ENCODE measurements at places on chromosomes 7 and 10. TPM values are rescaled to one million over a fixed set of nuclear protein-coding genes. Genes with fewer than 3 reads are reported as not detected.
A peak's percentile ranks its signal among the peaks of the same experiment; 100 is the strongest.

Gene WNT2
- 0.33 TPM for total RNA-seq

Gene RAPGEF5
- total RNA-seq, result 9.7 TPM

Gene BUB3
- total RNA-seq, result 93.2 TPM

Gene HGF
- total RNA-seq, result not detected

Gene INA
- total RNA-seq, result 6.2 TPM

Gene MAGI2
- 13.4 TPM for total RNA-seq

Gene BLVRA
- total RNA-seq, result 22.4 TPM

Gene CXCL12
- 4.2 TPM for total RNA-seq

Gene C10orf143
- 3.6 TPM for total RNA-seq

Gene SFRP5
- 81.0 TPM for total RNA-seq

Gene MACC1
- 16.1 TPM for total RNA-seq

GRCh38 chr10:98953251-98953650 is 282.4 kb downstream of the HPSE2 start:
- no peak for DNase-seq
- H3K27ac ChIP-seq, result no peak overlapping the region
- H3K36me3 ChIP-seq, result no peaks in the 10 kb centered on the region
- no peak overlapping the region for H3K4me3 ChIP-seq
- no peaks in the 10 kb centered on the region for H3K27me3 ChIP-seq

DNA sequence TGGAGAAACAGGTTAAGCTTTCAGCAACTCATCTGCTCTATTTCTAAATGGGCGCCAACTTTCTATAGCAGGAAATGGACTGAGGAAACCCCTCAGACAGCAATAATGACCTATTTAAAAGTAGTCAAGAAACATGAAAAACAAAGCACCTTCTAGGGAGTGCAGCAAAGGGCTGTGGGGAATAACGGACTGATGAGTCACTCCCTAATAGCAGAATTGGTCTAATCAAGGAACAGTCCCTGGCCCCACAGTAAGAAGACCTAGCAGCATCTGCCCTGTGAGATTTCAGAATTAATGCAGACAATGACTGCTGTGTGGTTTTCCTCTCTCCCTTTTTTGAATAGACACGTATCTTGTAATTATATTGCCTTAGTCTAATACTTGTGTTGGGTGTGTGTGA is 602.9 kb downstream of the IPMK start:
- H3K27ac ChIP-seq, result no peak overlapping the region
- no peaks in the 10 kb centered on the region for H3K36me3 ChIP-seq
- no peaks in the 10 kb centered on the region for H3K4me1 ChIP-seq
- H3K27me3 ChIP-seq, result no peaks in the 10 kb centered on the region
- no peak overlapping the region for H3K4me3 ChIP-seq

DNA sequence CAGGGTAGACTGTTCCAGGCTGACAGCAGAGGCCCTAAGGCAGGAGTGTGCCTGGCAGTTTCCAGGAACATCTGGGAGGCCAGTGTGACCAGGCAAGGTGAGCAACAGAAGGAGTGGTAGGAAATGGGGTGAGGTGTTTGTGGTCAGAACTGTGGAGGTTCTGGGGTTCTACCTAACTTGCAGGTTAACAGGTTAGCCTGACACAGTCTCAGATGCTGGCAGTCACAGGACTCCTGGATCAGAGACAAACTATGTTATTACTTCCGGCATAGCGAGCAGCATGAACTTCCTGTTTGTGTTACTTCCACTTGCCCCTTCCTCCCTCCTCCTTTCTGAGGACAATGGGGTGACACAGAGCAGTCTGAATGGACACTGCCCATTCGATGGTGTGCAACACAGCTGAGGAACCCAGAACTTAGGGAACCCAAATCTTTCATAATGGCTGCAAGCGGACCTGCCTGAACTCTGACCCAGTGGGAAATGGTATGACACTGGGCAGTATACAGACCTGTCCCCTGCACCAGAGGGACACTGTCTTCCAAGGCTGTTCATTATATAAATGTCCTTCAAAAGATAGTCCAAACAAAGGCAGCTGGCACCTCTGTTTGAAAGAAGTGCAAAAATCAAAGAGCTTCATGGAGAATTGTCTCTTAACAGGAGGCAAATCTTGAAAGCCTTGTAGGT is 3.9 kb upstream of the SAR1A start:
- no peak overlapping the region for H3K4me3 ChIP-seq
- H3K36me3 ChIP-seq, result no peaks in the 10 kb centered on the region
- peak overlapping the region; percentile 45 for H3K27ac ChIP-seq
- no peaks in the 10 kb centered on the region for H3K27me3 ChIP-seq
- peaks cover 4% of the 10 kb centered on the region for H3K4me1 ChIP-seq

GRCh38 chr10:132946311-132946710 is 3.9 kb upstream of the CFAP46 start:
- no peaks in the 10 kb centered on the region for H3K36me3 ChIP-seq
- peaks cover 13% of the 10 kb centered on the region for H3K4me1 ChIP-seq
- no peak overlapping the region for H3K27ac ChIP-seq
- DNase-seq, result no peak
- H3K27me3 ChIP-seq, result peaks cover 46% of the 10 kb centered on the region

- no peaks in the 10 kb centered on the region for H3K27me3 ChIP-seq
- DNase-seq, result no peak
- H3K4me3 ChIP-seq, result no peak overlapping the region
Observed at GRCh38 chr7:158759245-158759614, 54.6 kb upstream of the NCAPG2 start.

DNA sequence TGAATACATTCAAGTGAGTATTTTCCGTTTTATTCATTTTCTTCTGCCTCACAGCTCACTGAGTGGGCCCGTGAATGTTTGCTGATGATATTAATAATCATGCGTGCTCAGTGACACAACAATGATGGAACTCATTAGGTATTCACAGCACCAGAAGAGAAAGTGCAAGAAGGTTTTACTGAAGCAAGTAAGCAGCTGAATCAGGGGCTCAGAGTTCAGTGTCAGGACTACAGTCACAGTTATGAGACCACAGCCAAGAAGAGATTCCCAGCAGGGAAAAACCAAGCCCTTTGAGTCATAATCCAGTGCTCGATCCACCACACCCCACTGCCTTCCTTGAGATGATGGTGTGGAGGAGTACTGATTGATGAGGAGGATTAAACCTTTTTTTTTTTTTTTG is 247.4 kb downstream of the KIAA1217 start:
- no peaks in the 10 kb centered on the region for H3K27me3 ChIP-seq
- H3K4me3 ChIP-seq, result no peak overlapping the region
- no peak for DNase-seq
- H3K27ac ChIP-seq, result peak overlapping the region; percentile 62
- H3K4me1 ChIP-seq, result peaks cover 13% of the 10 kb centered on the region

- H3K4me3 ChIP-seq, result no peak overlapping the region
- H3K36me3 ChIP-seq, result no peaks in the 10 kb centered on the region
- H3K4me1 ChIP-seq, result peaks cover 25% of the 10 kb centered on the region
- H3K27ac ChIP-seq, result no peak overlapping the region
Observed at GRCh38 chr7:8217200-8218068, 44.5 kb downstream of the ICA1 start.

GRCh38 chr10:34427911-34428216 is 387.2 kb downstream of the PARD3 start:
- peaks cover 1% of the 10 kb centered on the region for H3K36me3 ChIP-seq
- peak overlapping the region; percentile 95 for H3K27ac ChIP-seq
- H3K4me1 ChIP-seq, result peaks cover 43% of the 10 kb centered on the region
- no peaks in the 10 kb centered on the region for H3K27me3 ChIP-seq

DNA sequence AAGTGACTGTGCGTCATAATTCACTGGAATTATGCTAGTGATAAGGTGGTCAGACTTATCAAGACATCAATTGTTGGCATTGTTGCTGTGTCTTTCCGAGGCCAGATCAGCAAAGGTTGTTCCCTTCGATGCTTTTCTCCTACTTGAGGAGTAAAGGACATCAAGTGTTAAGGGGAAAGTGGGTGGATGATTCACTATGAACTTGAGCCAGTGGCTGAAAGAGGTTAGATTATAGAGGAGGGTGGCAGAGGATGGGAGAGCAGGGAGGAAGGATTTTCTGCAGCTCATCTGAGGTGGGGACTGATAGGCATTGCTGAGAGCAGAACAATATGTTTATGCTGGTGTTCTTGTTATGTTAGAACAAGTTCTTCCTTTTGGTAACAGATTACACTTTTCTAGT is 131.4 kb upstream of the AGR3 start:
- H3K4me3 ChIP-seq, result no peak overlapping the region
- no peak overlapping the region for H3K27ac ChIP-seq
- peaks cover 4% of the 10 kb centered on the region for H3K4me1 ChIP-seq
- H3K36me3 ChIP-seq, result no peaks in the 10 kb centered on the region
- no peak for DNase-seq
- H3K27me3 ChIP-seq, result peaks cover 3% of the 10 kb centered on the region

DNA sequence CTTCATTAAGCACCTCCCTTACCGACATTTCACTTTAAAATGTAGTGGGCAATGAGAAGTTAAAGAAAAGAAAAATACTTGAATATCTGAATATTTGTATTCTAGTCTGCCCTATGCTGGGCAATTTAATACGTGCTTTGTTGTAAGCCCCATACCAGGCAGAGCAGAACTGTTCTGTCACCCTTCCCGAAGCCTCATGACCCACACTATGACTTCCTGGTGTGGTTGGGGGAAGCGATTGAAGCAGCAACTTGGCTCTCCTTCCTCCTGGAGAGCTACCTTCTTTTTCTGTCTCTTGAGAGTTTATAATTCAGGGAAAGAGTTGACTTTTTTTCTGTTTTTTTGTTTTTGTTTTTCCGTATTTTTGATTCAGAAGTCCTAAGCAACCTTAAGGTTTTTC is 243.7 kb downstream of the INHBA start:
- H3K27ac ChIP-seq, result no peak overlapping the region
- H3K36me3 ChIP-seq, result no peaks in the 10 kb centered on the region
- DNase-seq, result no peak
- no peaks in the 10 kb centered on the region for H3K4me1 ChIP-seq

- H3K36me3 ChIP-seq, result peaks cover 4% of the 10 kb centered on the region
- no peak overlapping the region for H3K4me3 ChIP-seq
- H3K27me3 ChIP-seq, result peaks cover 6% of the 10 kb centered on the region
- DNase-seq, result no peak
Observed at GRCh38 chr7:66631471-66631870, 2.8 kb downstream of the KCTD7 start.

DNA sequence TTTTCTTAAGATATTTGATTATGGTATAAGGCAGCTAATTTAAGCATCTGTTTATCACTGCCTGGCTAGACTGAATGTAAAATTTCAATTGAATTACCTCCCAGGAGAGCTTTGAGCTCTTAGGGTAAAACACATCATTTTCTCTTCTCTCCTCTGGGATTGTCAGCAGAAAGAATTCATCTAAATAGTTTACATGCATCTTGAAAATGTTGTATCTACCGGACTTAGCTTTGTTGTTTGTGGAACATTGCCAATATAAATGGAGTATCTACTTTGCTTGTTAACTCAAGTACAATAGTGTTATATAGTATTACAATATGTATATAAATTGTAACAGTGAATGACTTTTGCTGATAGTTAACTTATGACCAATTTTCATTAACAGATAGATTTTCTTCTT is 73.3 kb downstream of the TAF3 start:
- peaks cover 10% of the 10 kb centered on the region for H3K4me1 ChIP-seq
- H3K36me3 ChIP-seq, result peaks cover 3% of the 10 kb centered on the region
- H3K27ac ChIP-seq, result no peak overlapping the region
- H3K27me3 ChIP-seq, result peaks cover 25% of the 10 kb centered on the region
- no peak for DNase-seq

GRCh38 chr10:98363220-98363619 is 51.8 kb downstream of the PYROXD2 start:
- no peak for DNase-seq
- H3K4me3 ChIP-seq, result no peak overlapping the region
- H3K27ac ChIP-seq, result no peak overlapping the region
- H3K27me3 ChIP-seq, result peaks cover 14% of the 10 kb centered on the region
- no peaks in the 10 kb centered on the region for H3K36me3 ChIP-seq
- peaks cover 14% of the 10 kb centered on the region for H3K4me1 ChIP-seq

DNA sequence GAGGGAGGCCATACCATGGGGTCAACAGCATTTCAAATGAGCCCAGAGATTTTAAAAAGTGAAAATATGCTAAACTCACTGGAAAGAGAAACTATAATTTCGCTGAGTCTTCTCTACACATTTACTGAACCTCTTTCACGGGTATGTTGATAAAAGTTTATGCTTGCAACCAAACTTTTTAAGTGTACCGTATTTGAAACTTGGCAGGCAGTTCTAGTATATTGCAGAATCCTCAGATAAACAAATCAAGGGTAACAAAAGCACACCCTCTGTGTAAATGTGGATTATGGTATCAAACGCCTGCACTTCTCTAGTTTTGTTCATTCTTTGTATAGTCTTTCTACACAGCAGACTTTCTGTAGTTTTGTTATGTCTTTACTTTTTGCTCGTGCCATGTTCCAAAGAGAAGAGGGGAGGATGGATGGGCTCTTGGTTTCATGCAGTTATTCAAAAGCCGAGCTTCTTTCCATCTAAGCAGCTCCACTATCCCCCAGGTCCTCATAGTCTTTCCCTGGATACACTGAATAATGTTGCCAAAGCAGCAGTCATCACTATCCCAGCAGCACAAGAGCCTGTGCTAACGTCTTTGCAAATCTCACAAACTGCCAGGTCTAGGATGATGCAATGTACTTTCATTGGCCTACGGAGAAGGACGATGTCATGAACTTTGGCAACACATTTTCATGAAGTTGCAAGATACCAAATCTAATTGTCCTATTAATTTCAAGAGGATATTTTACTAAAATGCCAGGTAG is 131.2 kb downstream of the MPP7 start:
- no peak for DNase-seq
- peaks cover 5% of the 10 kb centered on the region for H3K36me3 ChIP-seq
- no peaks in the 10 kb centered on the region for H3K27me3 ChIP-seq
- no peak overlapping the region for H3K27ac ChIP-seq

DNA sequence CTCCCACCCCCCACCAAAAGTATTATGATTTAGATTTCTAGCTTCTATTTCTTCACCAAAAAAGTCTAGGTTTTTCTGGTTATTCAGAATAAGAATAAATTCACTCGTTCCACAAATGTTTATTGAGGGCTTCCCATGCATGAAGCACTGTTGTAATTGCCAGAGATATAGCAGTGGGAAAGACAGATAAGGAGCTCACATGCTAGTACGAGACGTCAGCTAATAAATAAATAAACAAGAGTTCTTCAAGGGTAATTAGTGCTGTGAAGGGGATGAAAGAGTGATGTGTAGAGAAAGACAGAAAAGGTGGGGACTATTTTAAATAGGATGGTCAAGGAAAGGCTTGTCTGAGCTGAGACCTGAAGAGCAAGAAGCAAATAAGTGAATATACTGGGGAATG is 38.1 kb upstream of the SEPTIN7 start:
- no peak for DNase-seq
- H3K36me3 ChIP-seq, result peaks cover 2% of the 10 kb centered on the region
- H3K4me1 ChIP-seq, result peaks cover 37% of the 10 kb centered on the region
- no peak overlapping the region for H3K4me3 ChIP-seq
- H3K27ac ChIP-seq, result no peak overlapping the region

DNA sequence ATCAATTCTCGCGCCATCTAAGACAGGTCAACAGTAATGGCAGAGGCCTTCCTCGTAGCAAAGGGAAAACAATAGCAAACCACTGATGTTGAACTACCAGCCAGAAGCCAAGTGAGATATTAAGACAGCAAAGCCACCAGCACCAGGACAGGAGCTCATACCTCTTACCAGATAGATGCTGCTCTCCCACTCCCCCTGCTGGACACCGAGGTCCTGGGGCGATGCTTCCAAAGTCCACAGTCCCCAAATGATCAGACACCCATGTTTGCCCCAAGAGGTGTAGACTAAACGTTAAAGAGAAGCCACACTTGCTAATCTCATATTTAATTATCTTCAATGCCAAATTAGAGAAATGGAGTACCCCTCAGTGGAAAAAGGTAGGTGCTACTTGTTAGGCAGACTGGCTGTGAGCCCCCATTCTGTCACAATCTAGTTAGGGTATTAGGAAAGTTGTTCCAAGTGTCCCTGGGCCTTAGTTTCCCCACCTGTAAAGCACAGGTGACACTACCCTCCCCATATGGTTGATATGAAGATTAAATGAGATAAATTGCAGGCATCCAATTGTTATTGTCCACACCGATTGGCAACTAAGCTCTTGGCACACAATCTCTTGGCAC is 39.9 kb downstream of the TOMM7 start:
- DNase-seq, result no peak
- H3K36me3 ChIP-seq, result peaks cover 2% of the 10 kb centered on the region
- no peak overlapping the region for H3K4me3 ChIP-seq
